A549 treated with RU486 at 1 μM for 4 hours (cell line): ENCODE measurements at places on chromosomes 16 and 17. TPM values are rescaled to one million over a fixed set of nuclear protein-coding genes. Genes with fewer than 3 reads are reported as not detected.

The KRTAP9-8 gene
- not detected in 5 replicates for total RNA-seq

The MVD gene
- 19.8 to 25.9 TPM (median 20.2 TPM) in 5 replicates for total RNA-seq

The GRAPL gene
- total RNA-seq = 0.22 TPM in 1 of 5 replicates, not detected in the others

The SDR42E2 gene
- not detected in 5 replicates for total RNA-seq

The RTN4RL1 gene
- 2.3 to 3.6 TPM (median 2.7 TPM) in 5 replicates for total RNA-seq

The KRT28 gene
- total RNA-seq = not detected in 5 replicates

The C16orf92 gene
- not detected in 5 replicates for total RNA-seq

The TERB1 gene
- not detected in 5 replicates for total RNA-seq

The TPSD1 gene
- total RNA-seq = not detected in 5 replicates

The CD300H gene
- total RNA-seq = 0.27 to 1.00 TPM (median 0.43 TPM) in 3 of 5 replicates, not detected in the others

The GRAP gene
- total RNA-seq = 0.09 to 0.28 TPM (median 0.22 TPM) in 5 replicates

The CES5A gene
- not detected in 5 replicates for total RNA-seq

The NACA2 gene
- total RNA-seq = not detected in 5 replicates

The LGALS9B gene
- total RNA-seq = not detected in 5 replicates

The MYH2 gene
- not detected in 5 replicates for total RNA-seq

The DLX4 gene
- 2.0 to 3.5 TPM (median 3.1 TPM) in 5 replicates for total RNA-seq

The PFN1 gene
- 2,878 to 3,154 TPM (median 3,052 TPM) in 5 replicates for total RNA-seq

The CDH11 gene
- total RNA-seq = 0.24 to 1.4 TPM (median 0.58 TPM) in 5 replicates

The BHLHA9 gene
- not detected in 5 replicates for total RNA-seq

The MYO15A gene
- 0.30 to 0.63 TPM (median 0.42 TPM) in 5 replicates for total RNA-seq

The MFAP4 gene
- 0.05 TPM in 1 of 5 replicates, not detected in the others for total RNA-seq

The PVALEF gene
- not detected in 5 replicates for total RNA-seq

The MYOCD gene
- 0.34 to 1.9 TPM (median 1.1 TPM) in 5 replicates for total RNA-seq

The MEIOC gene
- 1.3 to 3.3 TPM (median 2.5 TPM) in 5 replicates for total RNA-seq

The PROCA1 gene
- 1.2 to 2.3 TPM (median 1.5 TPM) in 5 replicates for total RNA-seq

The TIMP2 gene
- total RNA-seq = 167 to 232 TPM (median 194 TPM) in 5 replicates

The C17orf78 gene
- total RNA-seq = not detected in 5 replicates

The GP2 gene
- not detected in 5 replicates for total RNA-seq
